ENCODE measurements at places on chromosomes 12 and 14.

DNA sequence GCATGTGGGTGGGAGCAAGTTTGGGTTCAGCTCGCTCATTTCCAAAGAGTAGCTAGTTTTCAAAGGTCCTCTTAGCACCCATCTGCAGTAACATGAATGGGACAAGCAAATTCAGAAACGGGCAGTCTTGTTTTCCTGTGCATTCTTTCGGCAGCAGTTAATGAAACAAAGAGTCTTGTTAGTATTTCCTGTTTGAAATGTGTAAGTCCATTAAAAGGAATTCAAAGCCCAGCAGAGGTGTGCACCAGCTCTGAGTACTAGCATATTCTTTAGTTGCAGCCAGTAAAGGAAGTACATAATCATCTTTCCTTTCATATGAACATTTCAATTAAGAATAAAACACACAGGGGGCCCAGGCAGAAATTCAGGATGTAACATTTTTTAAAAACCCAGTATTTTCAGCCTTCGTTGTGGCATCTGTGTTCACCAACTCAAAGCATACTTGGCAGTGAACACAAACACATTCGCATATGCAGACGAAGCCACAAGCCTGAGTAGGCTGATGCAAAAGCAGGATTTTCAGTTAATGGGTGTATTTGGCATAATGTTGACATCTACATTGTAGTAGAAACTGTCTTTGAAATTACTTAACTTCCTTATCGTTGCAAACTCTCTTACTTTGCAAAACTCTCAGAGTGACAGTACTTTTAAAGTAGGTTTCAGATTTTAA is 570.0 kb upstream of the FLRT2 start:
- DNase-seq: no peak

GRCh38 chr12:81337886-81338285 is 260.0 kb downstream of the ACSS3 start:
- DNase-seq: no peak

DNA sequence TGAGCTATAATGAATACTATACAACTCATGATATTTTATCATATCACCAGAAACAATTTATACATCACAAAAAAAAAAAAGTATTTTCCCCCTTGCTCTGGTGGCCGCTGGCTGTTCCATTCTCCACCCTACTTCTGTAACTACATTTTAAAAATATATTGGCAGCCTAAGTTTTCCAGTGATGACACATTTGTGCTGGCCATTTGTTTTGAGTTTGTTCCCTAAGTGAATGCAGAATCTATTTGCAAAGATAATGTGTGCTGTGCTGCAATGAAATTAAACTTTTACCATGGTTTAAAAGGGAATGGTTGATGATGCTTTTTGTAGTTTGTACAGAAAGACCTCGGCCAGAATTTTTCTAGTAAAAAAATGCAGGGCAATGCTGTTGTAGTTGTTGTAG is 1092.8 kb downstream of the TMTC2 start:
- DNase-seq: no peak

- DNase-seq: no peak
These were observed 27.6 kb downstream of the TSPAN11 start for GRCh38 chr12:30953951-30954751.

DNA sequence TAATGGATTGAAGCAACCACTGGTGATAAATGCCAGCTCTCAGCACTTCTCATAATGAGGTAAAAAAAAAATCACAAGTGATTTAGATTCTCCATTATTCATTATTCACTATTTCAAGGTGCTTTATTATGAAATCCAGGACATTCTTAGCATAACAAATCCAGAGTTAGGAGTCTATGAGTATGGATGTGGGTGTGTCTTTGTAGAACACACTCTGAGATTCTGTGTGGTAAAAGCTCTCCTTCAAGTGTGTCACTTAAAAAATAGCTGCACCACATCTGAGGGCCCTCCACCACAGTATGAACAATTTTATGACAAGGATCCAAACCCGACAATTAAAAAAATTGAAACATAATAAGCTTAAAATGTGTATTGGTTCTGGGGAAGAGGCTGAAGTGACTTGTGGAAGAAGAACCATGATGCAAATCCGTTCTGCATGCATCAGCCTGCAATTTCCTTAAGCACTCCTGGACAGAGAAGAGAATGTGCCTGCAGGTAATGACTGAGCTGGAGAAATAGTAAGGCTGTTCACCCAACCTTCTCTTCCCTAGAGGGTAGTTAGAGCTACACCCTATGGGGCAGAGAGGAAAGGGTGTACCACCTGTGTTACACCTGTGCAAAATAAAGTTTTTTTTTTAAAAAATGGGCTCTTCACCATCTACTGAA is 488.5 kb upstream of the MGAT4C start:
- no peak for DNase-seq

GRCh38 chr14:25034803-25035681 is 14.9 kb downstream of the STXBP6 start:
- DNase-seq: no peak

DNA sequence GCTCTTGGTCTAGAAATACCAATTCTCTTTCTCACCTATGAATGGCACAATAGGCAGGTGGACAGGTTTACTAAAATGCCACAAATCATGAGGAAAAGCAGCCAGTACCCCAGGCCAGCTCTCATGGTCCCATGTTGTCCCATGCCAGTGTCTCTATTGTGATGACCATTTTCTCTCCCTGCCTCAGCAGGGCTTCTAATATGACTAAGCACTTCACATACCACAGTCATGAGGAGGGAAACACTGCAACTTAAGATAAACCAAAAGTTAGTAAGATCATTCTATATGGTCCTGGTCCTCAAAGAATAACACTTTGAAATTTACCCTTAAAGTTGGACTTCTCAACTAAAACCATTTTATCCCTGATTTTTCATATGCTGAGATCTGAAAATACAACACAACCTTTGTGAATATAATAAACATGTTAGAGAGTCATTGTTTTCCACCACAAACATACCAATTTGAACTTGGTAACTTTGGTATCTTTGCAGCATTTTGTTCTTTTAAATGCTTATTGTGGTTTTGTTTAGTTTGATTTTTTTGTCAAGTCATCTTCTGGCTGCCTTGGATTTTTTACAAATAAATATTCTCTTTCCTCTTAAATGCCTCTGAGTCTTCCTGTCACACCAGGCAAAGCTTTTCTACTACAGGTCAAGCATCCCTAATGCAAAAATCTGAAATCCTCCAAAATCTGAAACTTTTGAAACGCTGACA is 3.6 kb downstream of the TTC5 start:
- DNase-seq: no peak

- no peak for DNase-seq
These were observed 21.7 kb downstream of the BORCS5 start for GRCh38 chr12:12378616-12379015.

DNA sequence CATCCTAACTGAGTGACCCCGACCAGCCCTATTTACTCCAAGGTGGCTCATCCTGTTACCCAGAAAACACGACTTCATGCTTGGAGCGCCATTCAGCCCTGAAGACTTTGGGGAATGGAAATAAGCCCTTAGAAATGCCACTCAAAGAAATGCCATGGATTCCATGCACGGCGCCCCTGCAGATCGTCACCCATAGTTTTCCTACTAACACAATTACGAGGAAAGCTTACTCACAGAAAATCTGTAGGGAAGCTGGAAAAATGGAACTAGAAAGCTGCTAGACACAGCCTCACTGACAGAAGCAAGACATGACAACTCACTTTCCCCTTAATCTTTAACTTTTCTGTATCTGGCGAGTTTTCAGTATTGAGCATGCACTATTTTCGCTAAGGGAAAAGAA is 19.5 kb downstream of the NUAK1 start:
- DNase-seq: no peak

GRCh38 chr14:59816941-59817340 is 53.6 kb downstream of the RTN1 start:
- no peak for DNase-seq

GRCh38 chr12:65891987-65892481 is 67.8 kb downstream of the HMGA2 start:
- no peak for DNase-seq

DNA sequence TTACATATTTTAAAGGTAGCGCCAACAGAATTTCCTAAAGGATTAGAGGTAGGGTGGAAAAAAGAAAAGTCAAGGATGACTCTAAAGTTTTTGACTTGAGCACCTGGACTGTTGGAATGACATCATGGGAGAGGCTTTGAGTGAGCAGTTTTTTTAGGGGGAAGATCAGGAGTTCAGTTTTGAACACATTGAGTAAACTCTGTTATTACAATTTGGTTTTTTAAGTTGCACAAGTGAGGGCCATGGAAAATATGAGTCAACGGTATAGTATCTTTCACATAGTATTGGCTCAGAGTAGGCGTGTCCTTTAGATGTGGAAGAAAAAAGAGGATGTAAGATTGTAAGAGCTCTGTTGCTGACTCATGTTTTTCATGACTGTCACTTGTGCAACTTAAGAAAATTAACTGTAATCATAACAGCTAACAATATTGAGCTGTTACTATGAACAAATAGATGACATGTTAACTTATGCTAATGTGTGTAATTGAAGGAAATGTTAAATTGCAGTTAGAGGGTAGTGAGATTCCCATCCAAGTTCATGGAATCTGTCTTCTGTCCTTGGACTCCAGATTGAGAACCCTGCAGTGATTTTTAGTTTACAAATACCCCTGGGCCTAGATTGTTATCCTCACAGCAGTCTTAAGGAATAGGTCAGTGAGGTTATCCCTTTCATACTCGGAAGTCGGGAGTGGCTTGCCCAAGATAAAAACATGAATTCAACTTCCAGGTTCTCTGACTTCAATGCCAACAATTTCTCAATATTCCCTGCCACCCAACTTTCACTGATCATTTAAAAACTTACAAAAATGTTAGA is 48.2 kb upstream of the ATP2B1 start:
- DNase-seq: no peak

DNA sequence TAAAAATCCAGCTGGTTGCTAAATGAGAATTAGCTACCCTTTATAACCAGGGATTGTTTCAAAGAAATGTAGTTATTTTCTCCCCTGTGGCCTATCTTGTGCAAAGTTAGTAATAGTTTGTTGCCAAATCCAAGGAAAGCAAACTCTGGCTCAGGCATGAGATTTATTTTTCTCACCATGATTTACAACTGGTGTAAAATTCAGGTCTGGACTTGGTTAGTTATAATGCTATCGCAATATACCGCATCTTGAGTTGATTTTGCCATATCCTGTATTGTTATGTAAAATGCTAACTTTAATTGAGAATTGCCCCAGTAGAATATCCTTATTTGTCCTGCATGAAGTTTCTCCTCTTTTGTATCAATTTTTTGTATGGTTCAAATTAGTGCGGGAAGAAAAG is 135.5 kb downstream of the CRADD start:
- DNase-seq: no peak

DNA sequence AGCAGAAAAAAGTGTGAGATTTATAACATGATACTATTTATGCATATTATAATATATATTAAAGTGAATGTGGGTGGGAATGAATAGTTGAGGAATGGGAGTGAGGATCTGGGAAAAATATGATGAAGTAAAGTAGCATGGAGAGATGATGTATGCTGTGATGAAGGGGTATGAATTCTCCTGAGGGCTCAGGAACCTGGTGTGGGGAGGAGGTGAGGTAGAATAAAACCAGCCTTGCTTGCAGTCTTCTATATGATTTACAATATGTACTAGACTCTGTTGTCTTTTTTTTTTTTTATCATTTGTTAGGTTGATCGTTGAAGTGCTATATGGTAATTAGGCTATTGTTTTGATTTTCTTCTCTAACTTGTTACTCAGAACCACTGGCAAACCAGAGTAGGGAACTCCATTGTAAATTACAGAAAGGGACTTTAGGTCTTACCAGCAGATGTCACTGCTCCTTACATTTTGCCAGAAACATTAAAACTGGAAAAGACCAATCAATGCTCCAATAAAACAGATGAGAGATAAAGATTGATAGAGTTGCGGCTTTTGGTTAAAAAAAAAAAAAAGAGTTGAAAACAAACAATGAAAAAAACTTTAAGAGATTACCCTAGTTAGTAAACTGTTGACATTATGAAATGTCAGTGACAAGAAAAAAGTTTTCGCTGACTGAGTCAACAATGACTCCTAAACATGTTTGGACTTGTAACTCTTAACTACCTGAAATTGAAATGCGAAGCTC is 39.9 kb downstream of the ATL1 start:
- DNase-seq: no peak

- DNase-seq: no peak
These were observed 27.5 kb downstream of the AMN start for GRCh38 chr14:102949801-102950451.

DNA sequence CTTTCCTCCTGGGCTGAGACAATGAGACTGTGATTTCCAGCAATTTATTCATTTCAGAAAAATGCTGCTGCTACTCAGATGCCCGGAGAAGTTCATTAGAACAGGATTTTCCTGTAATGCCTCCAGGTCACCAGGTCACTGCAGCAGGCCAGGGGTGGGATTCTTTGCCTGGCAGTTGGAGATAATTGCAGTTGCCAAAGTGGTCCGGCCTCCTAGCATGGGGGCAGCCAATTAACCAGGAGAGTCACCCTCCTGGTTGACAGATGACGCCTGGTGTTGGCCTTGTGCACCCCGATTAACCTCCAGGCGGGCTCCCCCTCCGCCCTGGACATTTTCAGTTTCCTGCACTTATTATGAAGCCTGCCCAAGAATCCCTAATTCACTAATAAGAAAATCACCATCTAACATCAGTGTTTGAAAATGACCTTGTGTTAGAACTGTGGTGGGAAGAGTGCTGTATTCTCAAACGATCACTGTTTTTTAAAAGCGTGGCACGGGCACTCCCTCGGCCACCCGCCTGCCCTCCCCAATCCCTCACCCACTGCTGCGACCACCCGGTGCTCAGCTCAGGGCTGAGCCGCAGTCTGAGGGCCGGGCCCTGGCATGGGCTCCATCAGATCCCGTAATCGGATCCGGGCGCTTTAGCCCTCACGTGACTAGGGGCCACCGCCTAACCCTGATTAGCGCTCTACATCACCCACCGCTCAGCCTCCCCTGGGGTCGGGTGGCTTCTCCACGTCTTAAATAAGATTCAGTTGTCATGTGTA is 12.9 kb downstream of the RIMBP2 start:
- DNase-seq: no peak

DNA sequence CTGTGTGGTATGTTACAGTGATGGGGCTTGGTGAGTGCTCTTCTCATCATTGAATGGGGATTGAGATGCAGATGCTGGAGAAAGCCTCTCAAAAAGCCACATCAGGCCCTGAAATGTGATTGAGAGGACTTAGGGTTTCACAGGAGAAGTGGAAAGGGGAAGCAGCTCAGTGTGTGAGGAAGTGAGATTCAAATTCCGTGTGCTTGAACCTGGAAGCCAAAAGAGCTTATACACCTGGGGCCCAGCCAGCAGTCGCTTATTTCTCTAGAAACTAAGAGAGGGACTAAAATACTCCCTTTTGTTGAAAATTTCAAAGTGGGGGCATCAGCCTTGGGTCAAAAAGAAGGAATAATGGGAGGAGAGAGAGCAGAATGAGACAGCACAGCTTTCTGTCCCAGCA is 39.1 kb upstream of the GZMB start:
- no peak for DNase-seq

- no peak for DNase-seq
These were observed 129.9 kb downstream of the WIF1 start for GRCh38 chr12:64991121-64991611.
